ENCODE measurements at places on chromosomes 2 and 18.

DNA sequence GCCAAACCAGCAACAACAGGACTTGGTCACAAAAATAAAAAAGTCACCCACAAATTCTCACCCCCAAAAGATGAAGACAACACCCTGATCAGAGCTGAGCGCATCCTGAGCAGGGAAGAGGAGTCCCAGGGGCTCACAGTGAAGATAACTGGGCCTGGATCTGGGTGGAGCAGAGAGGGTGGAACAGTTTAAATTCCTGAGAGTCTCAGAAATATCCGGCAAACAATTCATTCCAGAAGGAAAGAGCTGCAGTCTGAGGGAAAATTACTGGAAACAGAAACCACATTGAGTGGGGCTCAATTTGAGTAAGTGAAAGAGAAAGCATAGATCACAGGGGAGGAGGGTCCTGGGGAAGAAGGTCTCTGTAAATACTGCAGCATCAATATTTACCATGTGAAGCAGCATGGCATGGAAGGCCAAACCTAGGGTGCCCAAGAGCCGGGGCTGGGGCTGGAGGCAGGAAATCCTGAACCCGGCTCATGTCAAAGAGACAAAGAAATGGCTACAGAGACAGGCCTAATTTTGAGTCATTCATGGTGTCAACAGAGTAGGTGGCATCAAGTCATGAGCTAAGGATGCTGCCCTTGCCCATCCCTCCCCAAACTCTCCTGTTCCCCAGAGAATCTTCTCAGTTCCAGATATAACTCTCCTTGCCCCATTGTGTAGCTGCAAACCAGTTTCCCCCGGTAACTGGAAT lies 61.4 kb upstream of the ZBTB7C start:
- DNase-seq: no peak

DNA sequence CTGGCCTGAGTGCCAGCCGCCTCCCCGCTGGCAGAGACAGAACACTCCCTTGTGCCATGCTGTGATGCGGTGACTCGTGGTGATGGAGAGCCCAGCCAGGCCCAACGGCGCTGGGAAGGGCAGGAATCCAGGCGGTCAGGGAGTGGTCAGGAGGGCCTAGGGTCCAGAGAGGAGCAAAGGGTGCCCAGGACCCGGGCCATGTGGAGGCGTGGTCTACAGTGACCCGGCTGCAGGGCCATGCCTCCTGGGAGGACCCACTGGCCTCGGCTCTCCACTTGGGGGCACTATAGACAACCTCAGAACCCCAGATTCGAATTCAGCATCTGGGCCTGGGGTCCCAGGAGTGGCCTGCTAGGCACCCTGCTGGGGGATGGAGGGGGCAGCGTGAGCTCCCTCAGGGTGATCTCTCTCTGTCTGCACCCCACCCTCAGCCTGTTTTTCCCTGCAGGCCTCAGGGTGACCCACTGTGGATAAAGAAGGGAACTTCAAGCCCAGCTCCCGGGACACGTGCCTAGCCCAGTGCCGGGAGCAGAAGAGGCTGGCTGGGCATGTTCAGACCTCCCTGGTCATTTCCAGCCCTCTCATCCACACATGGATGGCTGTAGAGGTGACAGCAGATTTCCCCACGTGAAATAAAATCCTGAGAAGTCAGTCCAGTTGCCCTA lies 13.0 kb downstream of the AMER3 start:
- no peak for DNase-seq

GRCh38 chr2:155980941-155981560 lies 351.5 kb downstream of the NR4A2 start:
- DNase-seq: no peak

DNA sequence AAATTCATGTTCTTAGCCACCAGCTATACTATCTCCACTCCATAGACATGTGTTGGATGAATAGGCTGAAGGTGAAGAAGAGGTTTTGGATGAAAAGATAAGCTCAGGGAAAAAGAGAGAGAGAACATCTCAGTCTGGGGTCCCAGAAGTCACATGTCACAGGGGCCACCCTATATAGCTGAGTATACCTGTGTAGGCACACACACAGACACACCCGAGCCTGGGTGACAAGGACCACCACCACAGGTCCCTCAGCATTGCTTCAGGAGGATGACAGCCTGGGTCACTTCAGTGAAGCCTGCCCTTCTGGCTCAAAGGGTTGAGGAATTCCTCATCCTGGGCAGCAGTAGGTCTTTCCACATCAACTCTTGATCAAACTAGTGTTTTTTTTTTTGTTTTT lies 56.2 kb downstream of the POLR1A start:
- no peak for DNase-seq

- no peak for DNase-seq
Observed at GRCh38 chr18:69659142-69659651, 258.5 kb downstream of the DOK6 start.

- DNase-seq: no peak
Observed at GRCh38 chr2:118114863-118115262, 26.6 kb downstream of the INSIG2 start.

DNA sequence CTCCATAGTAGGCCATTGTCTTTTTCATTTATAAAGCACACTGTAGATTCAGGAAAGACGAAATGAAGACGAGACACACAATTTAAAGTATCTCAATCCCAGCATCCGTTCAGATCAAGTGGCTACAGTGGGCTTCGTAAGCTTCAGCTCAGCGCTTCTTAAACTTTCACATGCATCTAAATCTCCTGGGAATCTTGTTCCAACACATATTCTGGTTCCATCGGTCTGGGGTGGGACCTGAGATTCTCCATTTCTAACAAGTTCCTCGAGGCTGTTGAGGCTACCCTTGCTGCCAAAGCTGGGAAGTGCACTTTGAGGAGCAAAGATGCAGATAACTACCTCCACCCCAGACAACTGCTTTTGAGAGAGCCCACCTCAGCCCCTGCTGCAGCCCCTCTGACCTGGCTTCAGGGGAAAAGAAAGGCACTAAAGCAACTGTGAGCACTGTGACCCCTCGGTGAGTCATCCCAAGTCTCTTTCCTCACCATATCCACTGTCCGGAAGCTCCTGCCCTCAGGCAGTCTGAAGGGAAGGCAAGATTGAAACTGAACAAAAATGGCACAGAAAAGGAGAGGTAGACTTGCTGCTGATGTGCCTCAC lies 201.1 kb upstream of the FBXO11 start:
- DNase-seq: no peak

DNA sequence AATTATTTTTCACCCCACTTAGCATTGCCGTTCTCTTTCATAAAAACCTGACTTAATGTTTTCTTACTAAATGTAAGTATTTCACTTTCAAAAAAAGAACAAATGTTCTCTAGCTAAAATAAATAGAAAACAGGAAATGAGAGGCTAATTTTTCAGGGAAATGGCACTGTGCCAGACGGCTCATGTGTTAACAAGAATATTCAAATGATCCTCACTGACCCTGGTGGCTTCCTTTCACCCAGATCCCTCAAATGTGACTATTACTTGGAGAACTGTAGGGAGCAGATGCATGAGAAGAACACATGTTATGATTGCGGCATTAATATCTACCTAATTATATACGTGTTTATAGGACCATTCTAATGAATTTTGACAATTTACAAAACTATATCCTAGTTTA lies 827.7 kb downstream of the SOCS6 start:
- no peak for DNase-seq

GRCh38 chr2:152552888-152553287 lies 164.4 kb downstream of the PRPF40A start:
- DNase-seq: no peak

- DNase-seq: no peak
Observed at GRCh38 chr2:207421671-207422070, 108.1 kb upstream of the CREB1 start.

- DNase-seq: no peak
Observed at GRCh38 chr18:58662118-58662517, 9.1 kb upstream of the MALT1 start.

DNA sequence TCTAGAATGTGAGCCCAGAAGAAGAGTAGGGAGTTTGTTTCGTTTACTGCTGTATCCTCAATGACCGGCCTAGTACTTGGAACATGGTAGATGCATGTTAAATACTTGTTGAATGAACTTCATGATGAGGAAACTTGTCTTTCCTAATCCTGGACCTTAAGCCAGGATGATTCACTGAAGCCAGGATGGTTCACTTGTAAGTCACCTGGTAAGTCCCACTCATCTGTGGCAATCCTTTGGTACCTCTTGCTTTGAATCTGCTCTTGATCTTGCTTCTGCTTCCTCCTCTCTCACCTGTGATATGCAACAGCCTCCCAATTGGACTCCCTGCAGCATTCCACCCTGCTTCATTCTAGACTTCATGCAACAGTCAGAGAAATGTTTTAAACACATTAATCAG lies 43.6 kb downstream of the QPCT start:
- no peak for DNase-seq

- no peak for DNase-seq
Observed at GRCh38 chr2:188078534-188078933, 213.1 kb upstream of the GULP1 start.

DNA sequence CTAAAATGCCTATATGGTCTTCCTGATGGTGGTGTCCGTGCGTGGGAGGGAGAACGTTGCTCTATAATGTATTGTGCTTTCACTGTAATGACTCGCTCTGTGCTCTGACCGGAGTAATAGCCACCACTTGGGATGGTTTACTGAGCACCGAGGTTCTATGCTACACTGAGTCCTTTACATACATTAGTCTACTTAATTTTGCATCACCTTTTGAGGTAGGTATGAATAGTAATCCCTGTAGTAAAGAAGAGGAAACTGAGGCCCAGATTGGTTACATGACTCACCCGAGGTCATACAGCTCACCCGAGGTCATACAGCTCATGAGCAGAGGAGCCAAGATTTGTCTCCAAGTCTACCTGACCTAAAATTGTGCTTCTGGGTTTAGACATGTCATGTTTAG lies 79.5 kb downstream of the ARMC9 start:
- DNase-seq: no peak

DNA sequence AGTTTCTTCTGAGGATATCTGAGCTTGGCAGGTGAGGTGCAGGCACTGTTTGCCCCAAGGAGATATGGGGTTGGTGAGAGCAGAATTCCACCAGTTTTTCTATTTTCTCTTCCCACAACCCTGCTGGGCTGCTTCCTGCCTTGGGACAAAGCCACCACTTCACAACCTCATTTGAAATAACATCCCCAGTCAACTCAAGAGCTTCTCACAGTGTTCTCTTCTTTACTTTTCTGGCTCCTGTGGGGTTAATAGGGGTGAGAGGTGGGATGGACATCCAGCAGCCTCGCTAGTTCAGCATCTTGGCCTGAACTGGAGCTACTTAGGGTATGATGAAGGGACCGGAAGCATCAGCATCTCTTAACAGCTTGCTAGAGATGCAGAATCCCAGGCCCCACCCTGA lies 106.3 kb downstream of the SLC4A3 start:
- DNase-seq: no peak

GRCh38 chr2:176997074-176997791 lies 215.4 kb upstream of the HNRNPA3 start:
- DNase-seq: peak; percentile 13

- DNase-seq: no peak
Observed at GRCh38 chr2:134391751-134392160, 137.9 kb downstream of the MGAT5 start.

DNA sequence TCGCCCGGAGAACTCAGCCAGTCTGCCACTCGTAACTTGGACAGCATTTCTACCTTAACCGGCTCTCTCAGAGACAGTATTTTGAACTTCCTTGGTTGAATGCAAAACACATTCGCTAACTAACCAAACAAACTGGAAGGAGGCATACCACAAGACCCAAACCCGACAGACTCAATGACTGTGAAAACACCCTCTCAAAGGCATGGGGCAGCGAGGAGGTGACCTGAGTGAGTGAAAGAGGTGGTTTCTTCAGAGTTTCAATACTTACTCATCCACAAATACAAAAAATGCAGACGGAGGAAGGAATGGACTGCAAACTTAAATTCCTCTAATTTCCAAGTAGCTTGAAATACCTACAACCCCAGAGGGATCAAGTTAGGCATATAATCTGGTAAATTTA lies 132.9 kb downstream of the GAREM1 start:
- no peak for DNase-seq

- no peak for DNase-seq
Observed at GRCh38 chr2:29072971-29073725, 1.2 kb downstream of the PCARE start.

GRCh38 chr2:238466243-238466756 lies 39.6 kb downstream of the ASB1 start:
- DNase-seq: no peak

DNA sequence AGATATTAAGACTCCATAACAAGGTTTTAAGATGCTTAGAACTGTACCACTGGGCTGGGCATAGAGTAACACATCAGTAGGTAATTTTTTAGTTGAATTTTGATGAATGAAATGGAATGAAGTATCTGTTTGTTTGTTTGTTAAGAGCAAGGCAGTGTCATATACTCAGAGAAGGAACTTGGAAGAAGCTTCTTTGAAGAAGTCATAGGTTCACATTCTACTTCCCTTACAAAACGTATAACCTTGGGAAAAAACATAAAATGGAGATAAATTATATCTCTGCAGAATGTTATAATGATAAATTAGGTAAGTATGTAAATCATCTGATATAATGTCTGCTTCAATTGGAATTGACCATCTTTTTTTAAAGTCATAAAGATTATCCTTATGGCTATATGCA lies 122.1 kb upstream of the SLC39A10 start:
- DNase-seq: no peak

DNA sequence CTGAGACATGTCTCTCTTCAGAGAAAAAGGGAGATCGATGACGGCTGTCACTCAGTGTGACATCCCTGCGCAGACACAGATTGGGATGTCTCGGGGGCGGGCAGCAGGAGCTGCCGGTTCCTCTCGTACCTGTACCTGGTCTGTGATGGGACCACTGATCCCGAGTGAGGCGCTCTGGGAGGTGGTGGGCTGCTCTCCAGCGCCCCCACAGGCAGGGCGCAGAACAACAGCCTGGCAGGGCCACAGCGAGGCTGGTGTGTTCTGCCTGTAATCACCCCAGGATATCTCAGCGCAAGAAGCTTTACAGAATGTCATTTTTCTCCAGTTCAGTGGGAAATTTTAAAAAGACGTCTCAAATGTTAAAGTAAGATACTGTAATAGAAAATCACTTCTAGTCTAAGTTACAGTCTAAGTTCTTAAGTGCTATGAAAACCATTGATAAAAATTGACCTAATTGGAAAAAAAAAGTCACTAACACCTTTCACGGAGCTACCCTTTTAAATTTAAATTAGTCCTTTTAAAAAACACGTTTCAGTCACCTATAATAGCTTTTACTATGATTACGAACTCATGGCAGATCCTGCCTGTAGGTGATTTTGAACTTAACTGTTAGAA lies 189.8 kb downstream of the SNTG2 start:
- peak; percentile 45 for DNase-seq

DNA sequence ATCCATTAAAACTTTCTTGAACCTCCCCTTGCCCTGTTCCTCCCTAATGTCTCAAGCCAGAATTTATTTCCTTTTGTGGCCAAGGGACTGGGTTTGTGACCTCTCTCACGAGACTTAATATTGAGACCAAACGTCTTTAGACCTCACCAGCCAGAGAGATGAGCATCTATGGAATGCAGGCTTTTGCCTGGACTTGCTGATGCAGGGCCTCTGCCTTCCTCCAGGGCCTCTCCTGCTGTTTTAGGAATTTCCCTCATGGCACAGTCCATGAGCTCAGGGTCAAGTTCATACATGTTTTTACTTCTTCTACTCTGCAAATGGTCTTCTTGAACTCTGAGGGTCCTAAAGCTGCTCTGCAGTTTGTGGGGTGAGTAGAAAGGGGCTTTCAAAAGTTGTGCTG lies 22.3 kb downstream of the IL1B start:
- no peak for DNase-seq

- DNase-seq: no peak
Observed at GRCh38 chr2:100592226-100592625, 29.4 kb downstream of the PDCL3 start.

- no peak for DNase-seq
Observed at GRCh38 chr2:224987733-224988132, 54.5 kb downstream of the DOCK10 start.

- DNase-seq: no peak
Observed at GRCh38 chr18:51337406-51337805, 139.9 kb upstream of the MEX3C start.

Data from CD4-positive, alpha-beta T cell treated with Interleukin-10 for 1 hour (primary cell).